ENCODE measurements at places on chromosomes 1 and 21. TPM values are rescaled to one million over a fixed set of nuclear protein-coding genes. Genes with fewer than 3 reads are reported as not detected.

The EFNA3 gene
- polyA plus RNA-seq, result 2.3 TPM

The APOBEC4 gene
- not detected for polyA plus RNA-seq

The JUN gene
- polyA plus RNA-seq, result 18.9 TPM

The SLC26A9 gene
- not detected for polyA plus RNA-seq

The KIF14 gene
- polyA plus RNA-seq, result 0.02 TPM

DNA sequence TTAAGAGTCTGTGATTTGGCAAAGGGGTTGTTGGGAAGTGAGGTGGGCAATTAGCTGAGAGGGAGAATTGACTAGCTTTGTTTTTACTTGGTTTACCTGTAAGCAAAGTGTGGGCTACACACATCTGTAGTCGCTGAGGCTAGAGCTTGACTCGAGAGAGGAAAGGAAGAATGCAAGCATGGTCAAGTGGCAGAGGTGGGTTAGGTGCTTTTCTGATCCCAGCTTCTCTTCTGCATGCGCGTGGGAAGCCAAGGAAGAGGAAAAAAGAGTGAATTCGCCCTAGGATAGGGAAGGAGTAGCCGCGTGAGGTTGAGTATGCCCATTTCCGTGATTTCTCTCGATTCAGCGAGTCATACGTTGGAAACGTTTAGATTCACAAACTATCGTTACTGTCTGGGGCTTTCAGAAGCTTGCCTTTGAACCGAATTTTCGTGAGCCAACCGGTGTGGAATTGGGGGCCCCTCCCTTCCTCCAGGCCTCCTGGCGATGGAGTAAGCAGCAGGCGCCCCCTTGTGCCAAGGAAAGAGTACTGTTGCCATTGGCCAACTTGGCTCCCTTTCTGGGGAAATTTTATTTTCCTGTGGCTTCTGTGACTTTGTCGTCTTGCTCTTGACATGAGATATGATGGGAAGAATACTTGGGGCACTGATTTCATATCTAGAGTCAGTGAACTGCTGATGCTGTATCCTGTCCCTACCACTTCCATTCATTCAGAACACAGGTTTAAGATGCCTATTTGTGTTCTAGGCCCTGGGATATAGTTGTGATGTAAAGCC is 1.3 kb downstream of the PIGV start:
- peak overlapping the region; percentile 100 for H3K4me3 ChIP-seq
- peaks cover 69% of the 10 kb centered on the region for H3K4me1 ChIP-seq
- peaks cover 21% of the 10 kb centered on the region for H3K27me3 ChIP-seq
- H3K36me3 ChIP-seq, result peaks cover 18% of the 10 kb centered on the region
- peak overlapping the region; percentile 100 for H3K27ac ChIP-seq

- DNase-seq, result no peak
- H3K27me3 ChIP-seq, result no peaks in the 10 kb centered on the region
- no peak overlapping the region for H3K27ac ChIP-seq
- H3K36me3 ChIP-seq, result no peaks in the 10 kb centered on the region
- H3K4me3 ChIP-seq, result no peak overlapping the region
Observed at GRCh38 chr1:172320733-172321132, 99.8 kb upstream of the C1orf105 start.

DNA sequence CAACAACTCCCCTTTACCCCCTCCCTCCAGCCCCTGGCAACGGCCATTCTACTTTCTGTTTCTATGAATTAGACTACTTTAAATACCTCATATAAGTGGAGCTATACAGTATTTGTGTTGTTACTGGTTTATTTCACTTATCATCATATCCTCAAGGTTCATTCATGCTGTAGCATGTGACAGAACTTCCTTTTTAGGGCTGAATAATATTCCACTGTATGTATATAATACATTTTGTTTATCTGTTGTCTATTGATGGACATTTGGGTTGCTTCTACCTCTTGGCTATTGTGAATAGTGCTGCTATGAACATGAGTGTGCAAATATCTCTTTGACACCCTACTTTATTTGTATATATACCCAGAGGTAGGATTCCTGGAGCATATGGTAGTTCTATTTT is 2.2 kb downstream of the NHLH1 start:
- H3K27ac ChIP-seq, result no peak overlapping the region
- peaks cover 4% of the 10 kb centered on the region for H3K27me3 ChIP-seq

DNA sequence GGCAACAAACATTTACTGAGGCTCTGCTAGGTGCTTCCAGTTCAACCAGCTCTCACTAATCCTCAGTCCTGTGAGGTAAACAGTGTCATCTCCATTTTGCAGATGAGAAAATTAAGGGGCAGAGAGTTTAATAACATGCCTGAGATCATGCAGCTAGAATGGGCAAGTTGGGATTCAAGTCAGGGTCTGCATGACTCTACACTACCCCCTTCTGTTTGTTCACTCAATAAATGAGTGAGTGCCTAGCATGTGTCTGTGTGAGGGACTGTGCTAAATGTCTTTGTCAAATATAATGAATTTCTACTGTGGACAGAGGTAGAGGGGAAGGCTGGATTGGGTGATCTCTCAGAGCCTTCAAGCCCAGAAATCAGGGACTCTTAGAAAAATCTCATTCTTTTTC is 4.5 kb downstream of the PEF1 start:
- peaks cover 11% of the 10 kb centered on the region for H3K27me3 ChIP-seq
- H3K27ac ChIP-seq, result no peak overlapping the region
- no peaks in the 10 kb centered on the region for H3K36me3 ChIP-seq

GRCh38 chr1:17207046-17207445 is 2.1 kb downstream of the PADI1 start:
- no peak overlapping the region for H3K27ac ChIP-seq
- DNase-seq, result no peak
- H3K36me3 ChIP-seq, result no peaks in the 10 kb centered on the region
- no peak overlapping the region for H3K4me3 ChIP-seq
- H3K4me1 ChIP-seq, result peaks cover 28% of the 10 kb centered on the region

GRCh38 chr21:34635307-34635706 is 20.4 kb upstream of the RCAN1 start:
- no peaks in the 10 kb centered on the region for H3K36me3 ChIP-seq
- H3K27ac ChIP-seq, result no peak overlapping the region

DNA sequence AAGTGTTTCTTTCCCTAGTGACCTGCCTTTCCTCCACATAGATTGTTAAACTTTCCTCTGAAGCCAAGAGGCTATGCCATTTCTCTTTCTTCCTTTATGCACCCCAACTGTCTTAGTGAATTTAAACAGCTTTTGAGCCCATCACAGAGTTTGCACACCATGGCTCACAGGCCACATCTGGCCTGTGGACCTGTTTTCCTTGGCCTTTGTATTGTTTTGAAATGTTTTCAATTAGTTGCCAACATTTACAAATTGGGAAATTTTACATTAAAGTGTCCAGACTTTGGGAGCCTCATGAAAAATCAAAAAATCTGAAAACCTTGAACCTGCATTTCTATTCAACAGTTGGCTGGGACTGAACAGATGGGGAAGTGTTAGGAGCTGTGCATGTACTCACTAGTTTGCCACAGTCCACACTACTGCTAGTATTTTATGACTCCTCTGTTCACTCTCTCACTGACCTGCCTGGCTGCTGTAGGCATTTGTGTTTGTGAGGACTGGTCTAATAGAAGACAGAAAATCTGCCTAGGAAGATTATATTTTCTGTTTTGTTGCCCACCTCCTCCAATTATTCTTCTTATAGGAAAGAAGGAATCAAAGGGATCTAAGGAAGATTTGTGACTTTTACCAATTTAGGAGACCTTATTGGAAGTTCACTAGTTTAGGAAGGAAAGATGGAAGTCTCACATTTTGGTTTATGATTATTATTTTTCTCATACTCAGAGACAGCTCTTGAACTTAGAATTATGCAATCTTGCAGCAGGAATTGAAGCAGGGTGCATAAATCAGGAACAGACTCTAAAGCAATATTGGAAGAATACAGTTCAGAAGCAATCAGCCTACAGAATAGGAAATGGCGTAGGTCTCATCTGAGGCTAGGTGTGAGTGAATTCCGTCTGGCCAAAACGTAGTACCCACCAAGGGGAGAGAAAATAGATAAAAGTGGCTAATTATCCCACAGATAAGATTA is 134.7 kb downstream of the HLX start:
- H3K4me1 ChIP-seq, result no peaks in the 10 kb centered on the region
- no peak overlapping the region for H3K4me3 ChIP-seq
- DNase-seq, result no peak
- H3K27ac ChIP-seq, result no peak overlapping the region
- no peaks in the 10 kb centered on the region for H3K36me3 ChIP-seq

- H3K4me1 ChIP-seq, result peaks cover 10% of the 10 kb centered on the region
- peaks cover 24% of the 10 kb centered on the region for H3K27me3 ChIP-seq
- H3K4me3 ChIP-seq, result no peak overlapping the region
- H3K36me3 ChIP-seq, result no peaks in the 10 kb centered on the region
Observed at GRCh38 chr1:116663821-116664220, 3.7 kb downstream of the IGSF3 start.

- no peaks in the 10 kb centered on the region for H3K4me1 ChIP-seq
- peaks cover 1% of the 10 kb centered on the region for H3K27me3 ChIP-seq
- no peak overlapping the region for H3K27ac ChIP-seq
- no peaks in the 10 kb centered on the region for H3K36me3 ChIP-seq
- no peak overlapping the region for H3K4me3 ChIP-seq
Observed at GRCh38 chr1:109768820-109769219, 5.1 kb upstream of the EPS8L3 start.

- no peak overlapping the region for H3K4me3 ChIP-seq
- no peak overlapping the region for H3K27ac ChIP-seq
- DNase-seq, result no peak
- H3K4me1 ChIP-seq, result no peaks in the 10 kb centered on the region
Observed at GRCh38 chr1:76876655-76877395, 9.5 kb downstream of the ST6GALNAC5 start.

DNA sequence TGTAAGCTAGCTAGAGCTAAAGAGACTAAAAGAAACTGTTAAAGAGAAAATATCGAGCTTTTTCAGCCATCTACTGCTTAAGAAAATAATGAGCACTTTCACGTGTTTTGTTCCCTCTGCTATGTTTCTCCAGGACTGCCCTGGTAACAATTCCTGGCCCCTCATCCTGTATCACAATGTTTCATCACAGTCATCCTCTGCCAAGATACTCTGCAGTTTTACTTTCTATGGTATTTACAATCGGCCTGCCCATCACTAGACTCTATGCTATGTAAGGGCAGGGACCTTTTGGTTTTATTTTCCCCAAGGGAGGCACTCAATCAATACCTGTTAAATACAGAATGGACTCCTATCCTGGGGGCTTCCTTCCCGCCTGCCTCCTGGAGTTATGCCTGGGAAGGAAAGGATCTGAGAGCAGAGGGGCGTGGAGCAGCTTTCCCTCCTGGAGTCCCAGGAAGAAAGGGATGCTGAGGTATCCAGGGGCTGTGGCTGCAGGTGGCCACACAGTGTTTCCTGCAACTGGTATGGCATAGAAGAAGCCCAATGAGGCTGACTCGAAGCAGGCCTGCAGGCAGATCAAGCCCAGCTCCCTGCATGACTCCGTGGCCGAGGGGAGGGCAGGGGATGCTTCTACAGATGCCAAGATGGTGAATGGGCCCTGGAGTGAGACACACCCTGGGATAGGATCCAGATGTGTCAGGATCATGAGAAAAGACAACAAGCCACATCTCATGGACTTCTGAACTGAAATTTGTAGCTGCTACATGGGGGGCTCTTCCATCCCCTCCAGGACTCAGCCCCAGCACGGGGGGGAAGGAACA is 52.9 kb downstream of the MATN1 start:
- no peak for DNase-seq
- H3K36me3 ChIP-seq, result no peaks in the 10 kb centered on the region
- H3K27me3 ChIP-seq, result peaks cover 5% of the 10 kb centered on the region
- no peak overlapping the region for H3K27ac ChIP-seq
- H3K4me1 ChIP-seq, result no peaks in the 10 kb centered on the region

DNA sequence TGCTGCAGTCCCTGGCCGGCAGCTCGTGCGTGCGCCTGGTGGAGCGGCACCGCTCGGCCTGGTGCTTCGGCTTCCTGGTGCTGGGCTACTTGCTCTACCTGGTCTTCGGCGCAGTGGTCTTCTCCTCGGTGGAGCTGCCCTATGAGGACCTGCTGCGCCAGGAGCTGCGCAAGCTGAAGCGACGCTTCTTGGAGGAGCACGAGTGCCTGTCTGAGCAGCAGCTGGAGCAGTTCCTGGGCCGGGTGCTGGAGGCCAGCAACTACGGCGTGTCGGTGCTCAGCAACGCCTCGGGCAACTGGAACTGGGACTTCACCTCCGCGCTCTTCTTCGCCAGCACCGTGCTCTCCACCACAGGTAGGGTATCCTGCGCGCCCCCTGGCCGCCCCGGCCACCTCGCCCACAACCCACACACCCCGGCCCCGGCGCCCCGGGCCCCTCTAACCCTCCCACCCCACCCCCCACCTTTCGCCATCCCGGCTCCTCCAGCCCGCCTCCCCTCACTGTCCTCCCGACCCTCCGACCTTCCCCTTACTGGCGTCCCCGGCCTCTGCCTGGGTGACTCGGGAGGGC is 352 bp downstream of the KCNK1 start:
- no peak overlapping the region for H3K4me3 ChIP-seq
- no peaks in the 10 kb centered on the region for H3K36me3 ChIP-seq
- no peaks in the 10 kb centered on the region for H3K4me1 ChIP-seq
- no peak overlapping the region for H3K27ac ChIP-seq

DNA sequence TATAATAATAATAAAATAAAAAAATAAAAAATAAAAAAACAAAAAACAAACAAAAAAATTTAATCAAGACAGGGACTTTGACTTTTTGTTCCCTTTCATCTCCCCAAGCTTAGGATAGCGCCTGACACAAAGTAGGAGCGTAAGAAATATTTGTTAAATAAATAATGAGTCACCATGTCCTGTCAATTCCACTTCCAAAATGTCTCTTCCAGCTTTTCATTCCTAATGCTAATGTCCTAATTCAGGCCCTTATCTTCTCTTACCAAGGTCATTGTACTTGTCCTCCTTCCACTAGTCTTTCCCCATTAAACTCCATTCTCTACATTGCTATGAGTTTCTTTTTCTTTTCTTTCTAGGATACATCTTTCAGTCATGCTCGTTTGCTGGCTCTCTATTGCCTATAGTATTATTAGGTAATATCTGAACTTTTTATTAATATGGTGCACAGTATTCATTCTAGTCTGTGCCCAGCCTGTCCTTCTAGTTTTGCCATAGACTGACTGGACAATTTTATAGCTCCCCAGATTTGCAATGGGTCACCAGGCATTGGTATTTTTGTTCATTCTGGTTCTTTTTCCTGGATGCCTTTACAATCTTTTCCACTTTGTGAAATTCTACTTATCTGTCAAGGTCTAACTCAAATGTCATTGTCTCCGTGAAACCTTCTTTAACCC is 11.4 kb downstream of the NEXN start:
- no peak overlapping the region for H3K4me3 ChIP-seq
- no peak overlapping the region for H3K27ac ChIP-seq
- DNase-seq, result no peak
- no peaks in the 10 kb centered on the region for H3K4me1 ChIP-seq
- no peaks in the 10 kb centered on the region for H3K27me3 ChIP-seq

- H3K4me3 ChIP-seq, result no peak overlapping the region
- no peak overlapping the region for H3K27ac ChIP-seq
- no peaks in the 10 kb centered on the region for H3K4me1 ChIP-seq
Observed at GRCh38 chr1:203174324-203174985, 1.2 kb downstream of the MYBPH start.
